ENCODE measurements at places on chromosomes 3 and 15.

DNA sequence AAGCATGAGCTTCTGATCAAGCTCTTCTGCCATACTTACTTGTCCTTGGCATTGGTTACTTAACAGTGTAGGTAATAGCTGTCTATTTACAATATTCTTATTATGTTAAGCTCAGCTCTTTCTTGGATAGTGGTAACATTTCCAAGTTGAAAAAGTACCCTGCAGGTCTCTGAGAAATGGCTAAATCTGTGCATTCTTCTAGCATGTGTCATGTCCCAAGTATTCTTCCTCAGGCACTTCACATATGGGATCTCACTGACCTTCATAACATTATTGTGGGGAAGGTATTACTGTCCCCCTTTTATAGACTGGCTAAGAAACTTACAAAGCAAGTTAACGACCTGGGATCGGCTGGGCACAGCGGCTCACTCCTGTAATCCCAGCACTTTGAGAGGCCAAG is 236.1 kb downstream of the RORA start:
- DNase-seq, result no peak

- no peak for DNase-seq
Observed at GRCh38 chr15:97561529-97561928, 399.0 kb upstream of the ARRDC4 start.

DNA sequence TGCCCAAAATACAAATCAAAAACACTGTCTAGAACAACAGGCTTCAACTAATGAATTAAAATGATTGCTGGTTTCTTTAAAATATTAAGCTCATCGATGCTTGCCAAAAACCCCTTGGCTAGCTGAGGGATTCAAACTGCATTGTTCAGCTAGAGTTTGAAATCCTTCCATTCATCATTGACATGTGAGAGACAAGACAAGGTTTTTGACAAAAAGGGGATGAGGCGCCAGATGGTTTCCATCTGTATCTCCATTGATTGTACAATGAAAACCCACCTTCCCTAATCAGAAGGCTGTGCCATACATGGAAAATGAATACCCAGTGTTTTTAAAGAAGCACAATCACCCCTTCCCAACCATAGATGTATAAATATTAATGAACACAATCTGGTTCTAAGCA is 67.8 kb downstream of the THRB start:
- no peak for DNase-seq

GRCh38 chr3:149160754-149161300 is 31.4 kb downstream of the HPS3 start:
- DNase-seq, result no peak

DNA sequence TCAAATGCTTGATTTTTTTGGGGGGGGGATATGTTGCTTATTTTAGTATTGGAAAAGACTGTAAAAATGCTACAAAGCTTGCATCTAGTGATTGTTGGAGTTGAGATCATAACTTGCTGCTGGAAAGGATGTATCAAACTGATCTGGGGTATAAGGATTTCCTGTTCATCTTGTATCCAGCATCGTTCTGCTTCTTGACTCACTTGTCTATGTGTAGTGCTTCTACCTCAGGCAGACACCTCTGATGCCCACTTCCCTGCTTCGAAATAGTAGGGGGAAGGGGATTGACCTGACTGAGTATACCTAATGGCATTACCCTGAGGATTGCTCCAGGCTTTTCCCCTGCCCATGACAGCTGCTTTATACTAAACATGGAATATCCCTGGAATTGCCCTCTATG is 42.7 kb downstream of the STT3B start:
- DNase-seq, result no peak
